ENCODE measurements at places on chromosomes 3 and 15.

DNA sequence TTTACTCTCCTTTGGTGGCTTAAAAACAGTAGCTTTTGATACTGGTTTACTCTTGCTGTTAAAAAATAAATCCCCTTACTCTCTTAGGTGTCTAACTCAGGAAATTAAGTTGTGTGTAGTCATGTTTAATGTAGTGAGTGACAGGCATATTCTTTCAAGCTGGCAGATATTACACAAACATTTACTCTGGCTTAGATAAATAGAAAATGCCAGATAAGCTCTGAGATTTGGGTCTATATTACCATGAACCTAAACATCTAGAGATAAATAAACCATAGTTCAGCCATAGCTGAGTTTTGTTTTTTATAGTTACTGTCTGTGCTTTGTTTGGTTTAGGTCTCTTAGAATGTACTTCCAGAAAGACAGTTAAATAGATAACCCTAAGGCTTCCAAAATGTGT, 2.4 kb downstream of the SEMA6D start:
- DNase-seq, result no peak

GRCh38 chr3:120300971-120301370, 15.9 kb upstream of the GPR156 start:
- DNase-seq, result no peak

GRCh38 chr3:191424881-191425280, 36.1 kb upstream of the PYDC2 start:
- DNase-seq, result no peak

DNA sequence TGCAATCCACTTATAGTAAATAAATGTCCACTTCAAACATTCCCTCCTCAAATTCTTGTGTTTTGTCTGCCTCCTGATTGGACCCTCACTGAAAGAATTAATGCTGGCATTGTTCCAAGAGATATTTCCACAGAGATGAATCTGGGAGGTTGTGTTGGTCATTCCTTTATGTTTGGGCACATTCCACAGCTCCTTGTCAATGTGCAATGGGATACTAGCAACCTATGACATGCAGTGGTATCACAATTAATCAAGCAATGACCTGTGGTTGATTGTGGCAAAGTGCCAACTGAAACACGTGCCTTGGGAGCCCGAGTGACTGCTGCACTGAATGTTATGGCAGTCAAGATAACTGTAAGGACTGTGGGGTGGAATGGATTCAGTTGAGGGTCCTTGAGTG, 55.0 kb upstream of the SNRPN start:
- no peak for DNase-seq

DNA sequence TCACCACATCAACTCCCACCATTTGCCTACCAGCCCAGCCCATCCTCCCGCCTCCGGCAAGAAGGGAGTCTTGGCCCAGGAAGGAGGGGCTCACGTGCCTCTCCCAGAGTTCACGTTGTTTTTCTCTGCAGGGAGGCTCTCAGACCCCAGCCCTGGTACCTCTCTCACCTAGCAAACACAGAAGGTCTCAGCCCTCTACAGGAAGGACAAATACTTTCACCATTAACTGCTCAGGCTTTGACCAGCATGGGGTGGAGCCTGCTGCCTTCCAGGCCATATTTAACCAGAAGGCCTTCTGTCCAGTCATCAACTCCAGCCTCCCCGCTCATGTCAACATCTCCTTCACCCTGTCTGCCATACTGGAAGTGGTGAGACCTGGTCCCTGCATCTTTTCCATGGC, 19.0 kb upstream of the HTR3E start:
- no peak for DNase-seq
